ENCODE measurements at places on chromosomes 4 and X.
A peak's percentile ranks its signal among the peaks of the same experiment; 100 is the strongest.

DNA sequence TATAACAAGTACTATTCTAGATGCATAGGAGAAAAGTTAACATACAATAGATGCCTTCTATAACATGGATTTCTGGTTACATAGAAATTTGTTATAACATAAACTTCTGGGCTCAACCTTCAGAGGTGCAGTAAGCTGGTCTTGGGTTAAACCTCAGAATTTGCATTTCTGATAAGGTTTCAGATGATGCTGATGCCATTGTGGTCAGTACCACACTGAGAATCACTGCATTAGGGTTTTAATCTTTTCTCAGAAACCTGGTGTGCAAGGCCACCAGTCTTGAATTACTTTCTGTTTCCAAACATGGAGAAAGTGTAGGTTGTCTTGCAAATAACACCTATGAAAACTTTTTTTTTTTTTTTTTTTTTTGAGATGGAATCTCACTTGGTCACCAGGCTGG is 146.2 kb downstream of the SPOCK3 start:
- DNase-seq = no peak

DNA sequence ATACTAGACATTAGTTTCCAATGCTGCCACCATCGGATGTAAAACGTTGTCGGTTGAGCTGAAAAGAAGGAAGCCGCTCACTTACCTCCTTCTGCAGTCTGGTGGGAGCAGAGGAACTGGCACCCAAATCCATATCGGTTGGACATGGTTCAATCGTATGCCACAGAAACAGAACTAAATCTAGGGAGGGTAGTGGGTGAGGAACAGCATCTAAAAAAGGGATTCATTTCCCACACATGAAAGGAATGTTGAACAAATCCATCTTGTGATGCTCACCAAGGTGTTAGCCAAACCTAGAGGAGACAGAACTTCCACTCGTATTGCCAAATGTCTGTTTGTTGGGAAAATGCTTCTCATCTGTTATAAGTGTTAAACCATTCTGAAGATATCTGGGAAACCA is 532.7 kb downstream of the NLGN4X start:
- DNase-seq = no peak

GRCh38 chr4:111404673-111405072 is 740.6 kb upstream of the FAM241A start:
- no peak for DNase-seq

DNA sequence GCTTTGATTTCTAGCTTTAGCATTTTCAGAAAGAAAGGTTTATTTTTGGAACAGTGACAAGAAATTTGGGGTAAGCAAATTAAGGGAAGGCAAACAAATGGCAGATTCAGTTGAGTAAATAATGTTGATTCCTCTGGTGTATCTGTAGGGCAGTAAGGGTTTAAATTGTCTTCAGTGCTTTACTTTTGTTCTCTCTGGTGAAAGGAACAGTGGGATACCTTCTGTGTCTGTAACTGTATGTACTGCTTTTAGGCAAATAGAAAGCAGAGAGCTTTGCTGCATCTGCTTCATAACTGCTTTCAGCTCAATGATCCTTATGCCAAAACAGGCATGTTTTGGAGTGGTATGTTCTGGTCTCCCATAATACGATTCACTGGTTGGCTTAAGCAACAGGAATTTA is 932.1 kb upstream of the SLIT2 start:
- DNase-seq = no peak

GRCh38 chr4:159600061-159600460 is 497.2 kb downstream of the RAPGEF2 start:
- no peak for DNase-seq

- DNase-seq = no peak
Measured at GRCh38 chrX:86023811-86024210, 23.5 kb downstream of the CHM start.

GRCh38 chr4:163702736-163703135 is 208.2 kb downstream of the TMA16 start:
- DNase-seq = no peak

DNA sequence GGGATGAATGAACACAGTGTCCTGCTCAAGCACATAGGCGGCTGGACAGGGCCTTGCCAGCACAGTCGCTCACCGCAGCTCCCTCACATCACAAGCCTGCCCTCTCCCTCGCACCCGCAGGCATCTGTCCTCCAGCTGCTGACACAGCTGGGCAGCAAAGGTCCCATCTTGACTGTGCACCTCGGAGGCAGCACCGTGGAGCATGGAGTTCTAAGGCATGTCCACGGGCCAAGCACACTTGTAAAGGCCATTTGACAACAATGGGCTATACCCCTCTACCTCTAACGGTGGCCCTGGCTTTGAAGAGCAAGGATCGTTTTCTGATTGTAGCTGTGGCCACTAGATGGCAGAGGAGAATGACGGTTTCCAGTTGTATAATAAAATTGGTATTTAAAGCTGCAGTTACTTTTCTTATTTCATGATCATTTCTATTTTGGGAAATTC is 53.8 kb downstream of the APLN start:
- peak; percentile 32 for DNase-seq

- no peak for DNase-seq
Measured at GRCh38 chr4:67550451-67550850, 5.1 kb upstream of the CENPC start.

GRCh38 chr4:188377816-188378215 is 238.6 kb downstream of the TRIML1 start:
- DNase-seq = no peak

DNA sequence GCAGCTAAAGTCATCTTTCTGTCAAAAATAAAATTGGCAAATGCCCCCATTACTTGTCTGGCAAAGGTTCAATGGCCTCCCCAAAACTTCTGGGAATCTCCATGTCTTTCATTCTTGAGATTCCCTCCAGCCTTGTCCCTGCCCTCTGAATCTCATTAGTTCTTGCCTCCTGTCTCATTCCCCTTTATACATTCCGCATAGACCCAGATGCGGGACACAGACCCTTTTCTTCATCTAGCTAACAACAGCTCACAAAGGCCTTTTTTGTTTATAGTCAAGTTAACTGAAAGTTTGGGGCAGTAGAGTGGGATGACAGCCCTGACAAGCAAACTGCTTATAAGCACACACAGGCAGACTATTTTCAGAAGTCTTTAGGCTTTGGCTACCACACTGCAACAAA is 306.1 kb upstream of the FAM241A start:
- no peak for DNase-seq

- no peak for DNase-seq
Measured at GRCh38 chr4:147535124-147535523, 54.2 kb downstream of the EDNRA start.

DNA sequence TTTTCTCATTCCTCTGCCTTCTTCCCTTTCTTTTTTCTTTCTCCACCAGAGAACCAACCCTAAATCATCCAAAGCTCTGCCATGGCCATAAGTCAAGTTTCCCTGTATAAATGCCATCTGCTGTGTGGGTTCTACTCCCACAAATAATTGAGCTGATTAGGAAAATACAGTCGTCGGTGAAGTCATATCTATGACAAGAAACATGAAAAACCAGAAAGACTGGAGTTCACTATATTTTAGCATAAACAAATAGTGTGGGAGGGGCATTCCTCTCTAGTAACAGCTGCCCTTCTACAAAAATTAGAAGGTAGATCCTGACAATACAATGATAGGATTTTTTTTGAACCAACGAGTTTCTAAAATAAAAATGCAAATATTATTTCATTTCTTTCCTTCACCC is 48.8 kb downstream of the SPOCK3 start:
- no peak for DNase-seq

DNA sequence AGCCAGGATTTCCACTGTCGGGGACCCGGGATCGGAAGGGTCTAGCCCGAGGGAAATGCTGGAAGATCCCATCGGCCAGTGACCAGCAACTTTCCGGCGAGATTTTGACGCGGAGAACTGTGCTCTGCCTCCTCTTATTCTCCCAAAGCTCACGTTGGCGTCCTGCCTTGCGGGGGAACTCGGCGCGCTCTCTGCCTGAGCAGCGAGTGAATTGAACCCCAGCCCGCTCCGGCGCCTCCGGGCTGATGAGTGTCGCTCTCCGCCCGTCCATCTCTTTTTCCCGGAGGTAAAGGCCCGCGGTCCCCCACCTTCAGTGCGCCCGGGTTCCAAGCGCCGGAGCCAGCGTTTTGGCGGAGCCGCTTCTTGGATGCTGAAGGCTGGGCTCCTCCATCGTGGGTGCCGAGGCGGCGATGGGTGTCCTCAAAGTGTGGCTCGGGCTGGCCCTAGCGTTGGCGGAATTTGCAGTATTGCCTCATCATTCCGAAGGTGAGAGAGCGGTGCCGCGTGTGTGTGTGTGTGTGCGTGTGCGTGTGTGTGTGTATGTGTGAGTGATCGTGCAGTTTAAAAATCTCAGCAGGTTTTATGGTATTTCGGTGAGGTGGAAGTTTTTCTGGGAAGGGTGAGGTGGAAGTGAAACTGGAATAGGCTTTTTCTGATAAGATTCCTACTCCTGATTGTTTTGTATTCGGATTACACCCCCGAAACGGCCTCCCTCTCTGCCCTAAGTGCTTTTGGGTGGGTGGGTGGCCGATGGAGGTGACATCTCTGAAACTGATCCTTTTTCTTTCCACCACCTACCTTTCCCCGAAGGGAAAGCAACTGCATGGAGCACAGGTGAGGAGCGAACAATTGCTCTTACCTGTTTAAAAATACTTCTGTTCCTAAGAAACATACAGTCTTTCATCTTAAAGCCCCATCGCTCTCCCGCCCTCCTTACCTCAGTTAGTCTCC is 752 bp downstream of the FRAS1 start:
- peak; percentile 13 for DNase-seq

DNA sequence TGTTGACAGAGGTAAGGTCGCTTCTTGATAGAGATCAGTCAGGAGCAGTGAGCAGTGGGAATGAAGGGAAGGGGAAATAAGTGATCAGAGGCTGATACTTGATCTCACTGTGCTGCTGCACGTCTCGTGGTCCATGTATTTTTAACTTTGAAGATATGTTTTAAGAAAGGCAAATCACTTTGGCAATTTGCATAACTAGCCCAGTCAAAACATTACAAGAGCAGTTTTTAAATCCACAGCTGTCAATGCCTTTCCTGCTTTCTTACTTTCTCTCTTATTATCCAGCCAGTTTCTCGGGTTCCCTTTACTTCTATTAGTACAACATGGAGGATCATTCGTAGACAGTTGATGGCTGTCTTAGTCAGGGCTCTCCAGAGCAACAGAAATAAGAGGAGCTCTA is 472.8 kb downstream of the TMA16 start:
- DNase-seq = no peak

DNA sequence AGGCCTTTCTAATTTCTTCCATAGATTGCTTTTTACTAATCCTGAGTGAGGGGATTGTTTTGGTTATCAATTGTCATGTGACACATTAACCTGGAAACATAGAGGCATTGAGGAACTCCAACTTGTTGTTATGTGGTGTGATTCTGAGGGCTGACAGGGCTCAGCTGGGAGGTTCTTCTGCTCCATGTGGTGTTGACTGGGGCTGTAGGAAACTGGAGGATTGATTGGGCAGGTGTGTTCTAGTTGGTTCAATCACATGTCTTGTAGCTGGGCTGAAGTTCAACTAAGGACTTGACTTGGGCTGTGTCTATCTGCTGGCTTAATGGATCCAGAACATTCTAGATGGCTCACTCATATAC is 10.8 kb upstream of the CRLF2 start:
- no peak for DNase-seq

GRCh38 chr4:152104901-152105357 is 344.1 kb upstream of the GATB start:
- DNase-seq = no peak

DNA sequence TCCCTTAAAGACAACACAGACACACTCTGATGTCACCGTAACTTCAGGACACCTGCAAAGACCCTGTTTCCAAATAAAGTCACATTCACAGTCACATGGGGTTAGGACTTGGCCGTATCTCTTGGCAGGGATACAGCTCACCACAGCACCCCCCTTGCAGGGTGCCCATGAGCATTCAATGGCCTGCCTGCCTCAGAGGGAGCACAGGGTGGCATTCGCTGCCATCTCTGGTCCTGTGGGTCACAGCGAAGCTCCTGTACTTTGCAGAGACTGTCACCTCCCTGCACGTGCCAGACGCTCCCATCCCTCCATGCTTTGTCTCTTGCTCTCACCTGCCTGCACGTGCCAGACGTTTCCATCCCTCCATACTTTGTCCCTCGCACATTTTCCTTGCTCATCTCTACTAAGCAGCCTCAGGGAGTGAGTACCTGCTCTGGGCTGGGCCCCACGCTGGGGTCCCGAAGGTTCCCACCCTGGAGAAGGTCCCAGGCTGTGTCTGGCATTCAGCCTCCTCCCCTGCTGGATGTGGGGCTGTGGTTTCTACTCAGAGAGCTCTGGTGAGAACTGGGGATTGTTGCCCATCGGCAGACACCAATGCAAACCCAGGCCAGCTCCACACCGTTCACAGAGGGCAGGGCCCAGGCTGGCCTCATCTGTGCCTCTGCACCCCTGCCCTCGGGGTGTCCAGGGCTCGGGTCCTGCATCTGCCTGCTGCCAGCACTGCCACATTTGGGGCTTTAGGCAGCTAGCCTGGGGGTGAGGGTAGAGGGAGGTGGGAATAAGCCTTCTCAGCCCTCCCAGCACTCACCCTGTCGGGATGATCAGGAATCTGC is 15.8 kb downstream of the HTRA3 start:
- no peak for DNase-seq

- DNase-seq = no peak
Measured at GRCh38 chrX:66919280-66919832, 280.5 kb upstream of the EDA2R start.

GRCh38 chr4:126268106-126268505 is 953.4 kb downstream of the FAT4 start:
- DNase-seq = no peak

- no peak for DNase-seq
Measured at GRCh38 chr4:176238157-176238610, 30.8 kb downstream of the ASB5 start.

- DNase-seq = no peak
Measured at GRCh38 chr4:10033191-10033881, 12.0 kb upstream of the SLC2A9 start.

DNA sequence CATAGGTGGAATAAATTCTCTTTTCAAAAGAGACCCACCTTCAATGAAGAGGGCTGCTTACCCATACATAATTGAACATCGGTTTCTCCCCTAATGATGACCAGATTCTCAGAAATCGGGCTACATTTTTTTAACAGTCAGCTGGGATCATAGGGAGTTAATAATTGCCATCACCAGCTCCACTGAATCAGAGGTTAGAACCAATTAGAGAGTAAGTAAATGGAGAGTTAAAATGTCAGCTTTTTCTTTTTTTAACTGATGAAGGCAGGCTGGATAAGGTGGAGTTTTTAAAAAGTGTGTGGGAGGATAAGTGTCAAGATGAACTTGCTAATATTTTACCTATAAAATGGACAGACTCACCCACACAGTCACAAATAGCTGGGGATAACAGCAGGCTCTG is 584.5 kb upstream of the NR3C2 start:
- no peak for DNase-seq

DNA sequence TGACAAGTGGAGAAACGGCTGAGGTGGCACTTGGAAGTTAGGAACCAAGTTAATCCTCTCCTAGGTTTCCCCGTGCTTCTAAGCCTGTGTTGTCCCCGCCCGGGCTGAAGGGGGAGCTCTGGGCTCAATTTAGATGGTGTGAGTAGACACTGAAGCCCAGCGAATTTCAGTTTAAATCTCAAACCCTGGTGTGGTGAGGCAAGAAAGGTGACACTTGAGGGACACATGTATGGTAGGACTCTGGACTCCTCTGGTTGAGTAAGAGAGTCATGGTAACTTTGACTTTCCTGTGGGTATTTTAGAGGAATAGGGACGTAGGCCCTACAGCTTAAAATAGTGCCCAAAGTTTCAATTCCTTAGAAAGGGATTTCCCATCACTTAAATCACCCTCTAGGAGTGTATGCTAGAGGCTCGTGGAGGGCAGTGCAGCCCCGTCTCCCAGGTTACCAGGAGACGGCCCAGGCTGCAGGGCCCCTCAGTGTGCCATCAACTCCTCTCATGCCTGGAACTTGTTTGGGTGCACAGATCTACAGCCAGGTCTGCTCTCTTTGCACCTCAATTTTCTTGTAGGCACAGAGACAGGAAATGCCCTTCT is 24.0 kb downstream of the HAND2 start:
- peak; percentile 58 for DNase-seq
